ENCODE measurements at places on chromosomes 1 and 21.
A peak's percentile ranks its signal among the peaks of the same experiment; 100 is the strongest.

DNA sequence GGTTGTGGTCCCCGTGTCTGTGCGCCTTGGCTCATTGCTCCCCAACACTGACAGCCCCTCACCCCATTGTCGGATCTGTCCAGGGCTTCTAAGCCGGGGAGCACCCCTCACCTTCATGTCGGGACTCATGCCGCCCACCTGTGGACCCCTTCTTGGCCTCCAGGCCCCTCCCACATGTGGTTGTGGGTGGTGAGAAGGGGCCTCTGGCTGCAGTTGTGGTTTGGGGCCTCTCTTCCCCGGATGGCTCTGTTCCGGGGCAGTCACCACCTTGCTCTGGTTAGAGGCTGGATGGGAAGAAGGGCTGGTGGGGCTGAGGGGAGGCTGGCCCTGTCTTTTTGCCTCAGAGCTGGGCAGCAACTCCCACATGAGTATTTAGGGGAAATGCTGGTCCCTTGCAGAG, 158.6 kb upstream of the C1orf174 start:
- no peak for DNase-seq

- no peak for DNase-seq
Observed at GRCh38 chr1:8712413-8713231, 104.8 kb downstream of the RERE start.

DNA sequence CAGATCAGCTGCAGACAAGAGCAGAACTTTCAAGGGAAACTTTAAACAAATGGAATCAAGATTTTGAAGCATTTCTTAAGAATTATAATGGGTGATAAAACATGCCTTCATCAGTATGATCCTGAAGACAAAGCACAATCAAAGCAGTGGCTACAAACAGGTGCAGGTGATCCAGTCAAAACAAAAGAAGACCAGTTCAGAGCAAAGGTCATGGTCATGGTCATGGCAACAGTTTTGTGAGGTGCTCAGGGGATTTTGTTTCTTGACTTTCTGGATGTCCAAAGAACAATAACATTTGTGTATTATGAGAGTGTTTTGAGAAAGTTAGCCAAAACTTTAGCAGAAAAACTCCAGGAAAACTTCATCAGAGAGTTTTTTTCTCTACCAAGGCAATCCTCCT, 681.7 kb upstream of the PTBP2 start:
- DNase-seq: no peak

GRCh38 chr1:18890706-18891425, 11.5 kb downstream of the ALDH4A1 start:
- no peak for DNase-seq

DNA sequence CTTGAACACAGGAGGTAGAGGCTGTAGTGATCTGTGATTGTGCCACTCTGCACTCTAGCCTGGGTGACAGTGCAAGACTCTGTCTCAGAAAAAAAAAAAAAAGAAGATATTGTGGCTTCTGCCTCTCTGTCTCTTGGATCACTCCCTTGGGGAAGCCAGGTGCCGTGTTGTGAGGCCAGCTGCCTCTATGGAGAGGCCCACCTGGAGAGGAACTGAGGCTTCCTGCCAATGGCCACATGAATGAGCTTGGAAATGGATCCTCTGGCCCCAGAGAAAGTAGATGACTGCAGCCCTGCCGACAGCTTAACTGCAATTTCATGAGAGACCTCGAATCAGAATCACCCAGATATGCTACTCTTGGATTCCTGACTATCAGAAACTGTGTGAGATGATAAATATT, 19.7 kb upstream of the AK2 start:
- no peak for DNase-seq

GRCh38 chr1:94919241-94920030, 7.5 kb downstream of the CNN3 start:
- DNase-seq: no peak

DNA sequence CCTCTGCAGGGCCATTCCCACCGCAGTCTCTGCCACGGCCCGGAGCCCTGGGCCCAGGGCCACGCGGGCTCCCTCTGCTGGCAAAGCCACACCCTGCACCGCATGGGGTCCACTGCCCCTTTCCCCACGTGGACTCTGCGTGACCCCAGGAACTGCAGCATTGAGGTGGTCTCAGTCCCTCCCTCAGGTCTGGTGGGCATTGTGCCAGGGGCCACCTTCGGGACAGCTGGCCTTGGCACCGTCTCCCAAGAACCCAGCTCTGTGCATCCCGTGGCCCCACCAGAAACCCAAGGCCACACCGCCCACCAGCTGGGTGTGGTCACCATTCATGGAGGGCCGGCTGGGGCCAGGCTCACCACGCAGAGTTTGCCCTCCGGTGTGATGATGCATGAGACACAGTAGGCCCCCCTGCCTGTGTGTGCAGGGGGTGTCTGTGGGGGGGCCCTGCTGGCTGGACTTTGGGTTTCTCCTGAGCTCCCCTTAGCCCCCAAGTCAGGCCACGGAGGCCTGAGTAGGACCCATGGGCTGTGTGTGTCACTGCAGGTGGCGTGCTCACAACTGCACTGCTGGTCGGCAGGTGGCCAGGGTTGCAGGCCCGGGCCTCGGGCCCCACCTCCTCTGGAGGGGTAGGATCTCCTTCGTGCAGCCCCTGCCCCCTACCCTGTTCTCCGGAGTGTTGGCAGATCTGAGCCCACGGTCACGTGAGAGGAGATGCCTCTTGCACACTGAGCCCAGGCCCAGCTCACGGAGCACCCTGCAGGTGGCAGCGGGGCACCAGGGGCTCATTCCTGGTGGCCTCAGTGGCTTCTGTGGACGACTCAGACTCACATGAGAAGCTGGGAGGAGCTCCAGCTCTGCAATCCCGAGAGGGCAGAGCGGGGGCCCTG, 5.8 kb downstream of the VWA1 start:
- DNase-seq: peak; percentile 44

DNA sequence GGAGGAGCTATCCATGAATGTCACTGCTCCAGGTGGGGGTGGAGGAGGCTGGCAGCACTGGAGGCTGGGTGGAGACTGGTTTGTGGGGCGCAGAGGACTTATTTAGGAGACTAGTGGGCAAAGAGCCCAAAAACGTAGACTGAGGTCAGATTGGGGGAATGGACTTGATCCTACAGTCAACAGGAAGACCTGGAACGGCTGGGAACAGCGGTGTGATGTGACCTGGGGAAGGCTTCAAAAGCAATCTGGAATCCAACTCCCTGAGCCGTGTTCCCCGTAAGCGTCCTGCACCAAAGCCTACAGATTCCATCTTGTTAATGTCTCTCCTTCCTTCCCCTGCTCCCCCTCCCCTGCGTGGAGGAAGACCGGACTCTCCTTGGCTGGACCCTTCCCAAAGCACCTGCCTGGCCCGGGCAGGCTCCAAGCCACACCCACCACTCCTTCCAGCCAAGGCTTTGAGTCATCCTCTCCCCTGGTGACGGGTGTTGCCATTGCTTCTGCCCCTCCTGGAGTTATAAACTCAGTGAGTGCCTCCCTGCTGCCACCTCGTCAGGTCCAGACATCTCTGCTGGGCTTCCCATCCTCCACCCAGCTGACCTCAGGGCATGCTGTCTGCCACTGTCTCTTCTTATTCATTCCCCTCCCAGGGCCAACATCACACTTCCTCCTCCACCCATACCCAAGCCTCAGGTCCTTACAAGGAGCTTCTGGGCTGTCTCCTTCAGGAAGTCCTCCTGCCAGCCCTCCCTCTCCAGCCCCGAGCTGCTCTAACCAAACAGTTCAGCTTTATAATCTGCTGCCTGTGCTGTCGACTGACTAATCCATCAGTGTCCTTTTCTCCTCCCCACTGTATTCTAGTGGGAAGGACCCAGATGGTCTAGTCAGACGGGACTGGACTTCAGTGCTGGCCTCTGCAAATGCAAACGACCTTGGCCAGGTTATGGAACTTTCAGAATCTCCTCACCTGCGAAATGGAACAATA, 1.6 kb upstream of the CLSTN1 start:
- DNase-seq: peak; percentile 93

DNA sequence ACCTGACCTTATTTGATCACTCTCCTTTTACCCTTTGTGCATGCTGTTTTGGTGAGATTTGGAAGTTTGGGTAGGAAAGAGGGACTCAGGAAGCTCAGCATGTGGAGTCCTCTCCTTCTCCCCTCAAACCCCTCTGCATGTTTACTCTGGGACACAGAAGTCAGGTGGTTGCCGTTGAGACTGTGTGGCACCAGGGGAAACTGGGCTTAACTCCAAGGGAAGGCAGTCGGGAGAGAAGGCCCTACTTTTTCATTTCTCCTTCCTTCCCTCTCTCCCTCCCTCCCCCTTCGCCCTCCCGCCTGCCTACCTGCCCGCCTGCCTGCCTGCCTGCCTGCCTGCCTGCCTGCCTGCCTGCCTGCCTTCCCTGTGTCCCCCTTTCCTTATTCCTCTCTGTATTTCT, 34.8 kb upstream of the TTC22 start:
- DNase-seq: no peak

- no peak for DNase-seq
Observed at GRCh38 chr1:87104945-87105344, 190.5 kb downstream of the HS2ST1 start.

- no peak for DNase-seq
Observed at GRCh38 chr1:168676029-168676812, 52.8 kb downstream of the DPT start.

DNA sequence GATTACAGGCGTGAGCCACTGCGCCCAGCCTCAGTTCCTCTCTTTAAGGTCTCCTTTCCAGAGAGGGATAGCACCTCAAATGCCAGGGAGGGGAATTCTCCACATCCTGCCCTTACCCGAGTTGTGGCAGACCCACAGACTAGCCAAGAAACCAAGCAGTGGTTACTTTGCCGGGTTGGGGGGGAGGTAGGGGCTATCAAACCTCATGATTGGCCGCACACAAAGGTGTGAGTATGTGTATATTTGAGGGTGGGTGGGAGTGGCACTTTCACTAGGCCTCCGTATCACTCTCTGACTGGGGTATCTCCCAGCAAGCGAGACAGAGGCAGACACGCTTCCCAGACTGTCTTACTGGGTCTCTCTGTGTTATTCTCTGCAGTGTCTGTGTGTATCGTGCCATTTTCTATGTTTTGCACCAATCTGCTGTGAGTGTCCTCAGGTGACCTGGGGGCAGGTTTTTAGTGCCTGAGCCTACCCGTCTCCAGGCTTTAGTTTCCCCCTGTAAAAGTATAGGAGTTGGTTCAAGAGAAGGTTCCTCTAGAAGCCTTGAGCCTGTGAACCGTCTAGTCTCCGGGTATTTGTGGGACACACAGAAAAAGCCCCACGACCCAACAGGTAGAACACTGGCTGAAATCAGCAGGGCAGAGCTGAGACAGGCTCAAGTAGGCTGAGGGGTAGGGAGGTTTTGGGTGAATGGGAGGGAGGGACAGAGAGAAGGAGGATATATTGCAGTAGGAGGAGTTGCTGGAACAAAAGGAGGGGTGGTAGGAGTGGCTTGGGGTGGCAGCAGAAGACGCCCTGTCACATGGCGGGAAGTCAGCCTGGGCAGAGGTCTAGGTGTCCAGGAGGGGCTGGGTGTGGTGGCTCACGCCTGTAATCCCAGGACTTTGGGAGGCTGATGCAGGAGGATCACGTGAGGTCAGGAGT, 10.3 kb downstream of the LMNA start:
- no peak for DNase-seq

GRCh38 chr1:221691261-221691660, 50.6 kb downstream of the DUSP10 start:
- DNase-seq: no peak

GRCh38 chr1:192609110-192610079, 26.6 kb upstream of the RGS13 start:
- peak; percentile 60 for DNase-seq

DNA sequence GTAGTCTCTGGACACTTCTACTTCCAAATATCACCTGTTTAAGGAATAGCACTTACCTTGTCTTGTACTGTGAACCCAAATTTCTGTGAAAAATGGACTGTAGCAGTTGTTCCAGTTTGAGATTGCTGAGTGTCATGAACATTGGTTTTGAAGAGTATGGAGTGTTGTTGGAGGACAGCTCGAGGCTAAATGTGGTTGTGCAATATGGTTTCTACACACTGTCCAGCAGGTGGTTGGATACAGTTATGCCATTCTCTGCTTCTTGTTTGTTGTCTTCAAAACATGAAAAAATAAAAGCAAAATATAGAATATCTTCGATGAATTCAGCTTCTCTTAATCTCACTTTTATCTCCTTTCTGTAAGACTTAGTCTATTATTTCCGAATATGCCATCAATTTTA, 67.1 kb downstream of the DDR2 start:
- DNase-seq: no peak

- no peak for DNase-seq
Observed at GRCh38 chr1:58890609-58891008, 106.8 kb upstream of the JUN start.

GRCh38 chr1:156658945-156659574, 17.1 kb downstream of the BCAN start:
- no peak for DNase-seq

DNA sequence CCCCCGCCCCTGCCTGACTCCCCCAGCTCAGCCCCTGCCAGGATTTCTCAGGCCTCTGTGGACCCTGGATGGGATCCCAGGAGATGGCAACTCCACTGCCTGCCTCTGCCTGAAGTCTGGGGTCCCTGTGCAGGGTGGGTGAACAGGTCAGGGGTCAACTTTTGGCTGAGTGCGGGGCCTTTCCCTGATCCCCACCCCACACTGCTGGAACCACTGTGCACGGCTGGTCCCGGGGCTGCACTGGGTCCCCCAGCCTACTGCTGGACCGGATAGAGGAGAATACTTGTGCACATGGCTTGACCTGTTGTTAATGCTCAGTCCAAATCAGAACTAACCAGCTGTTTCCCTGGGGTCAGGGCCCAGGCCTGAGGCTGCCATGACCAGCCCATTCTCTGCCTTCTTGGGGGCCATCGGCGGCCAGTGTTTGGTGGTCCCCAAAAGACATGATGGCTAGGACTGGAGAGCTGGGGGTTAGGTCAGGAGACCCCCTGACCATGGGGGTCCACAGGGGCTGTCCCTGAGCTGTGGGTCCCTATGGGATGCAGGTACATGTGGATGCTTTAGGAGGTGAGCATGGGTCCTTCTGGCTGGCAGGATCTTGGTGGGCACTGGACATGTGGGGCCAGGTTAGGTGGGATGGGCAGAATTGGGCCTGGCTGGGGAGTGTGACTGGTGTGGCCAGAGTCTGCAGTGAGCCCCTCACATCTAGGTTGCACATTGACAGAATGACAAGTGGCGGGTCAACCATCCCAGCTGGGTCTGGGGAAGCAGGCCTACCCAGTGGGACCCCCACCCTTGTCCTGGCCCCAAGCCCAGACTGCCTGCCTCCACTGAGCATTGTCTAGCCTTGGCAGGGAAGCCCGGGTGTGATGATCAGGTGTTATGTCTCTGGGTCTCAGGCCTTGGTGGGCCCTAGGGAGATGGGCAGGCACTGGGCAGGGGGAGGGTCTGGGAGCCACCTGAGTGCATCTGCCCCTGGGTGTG, 19.0 kb upstream of the ZNF678 start:
- DNase-seq: peak; percentile 15

- no peak for DNase-seq
Observed at GRCh38 chr1:47592296-47593012, 154.6 kb downstream of the FOXD2 start.

DNA sequence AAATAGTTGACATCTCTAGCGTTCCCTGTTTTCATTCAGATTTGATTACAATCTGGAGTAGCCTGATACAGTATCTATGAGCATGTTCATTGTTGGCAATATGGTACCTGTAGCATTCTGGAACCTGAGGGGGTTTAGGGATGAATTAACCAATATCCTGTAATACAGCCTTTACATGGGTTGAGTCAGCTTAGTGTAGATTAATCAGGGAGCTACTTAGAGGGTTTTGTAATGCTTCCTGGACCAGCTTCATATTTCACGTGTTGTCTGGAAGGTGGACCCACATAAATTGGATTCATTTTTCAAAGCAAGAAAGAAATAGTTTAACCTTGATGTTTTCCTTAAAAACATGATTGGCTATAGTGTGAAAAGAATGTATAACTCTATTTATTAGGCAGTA, 3.6 kb downstream of the OTUD3 start:
- no peak for DNase-seq

GRCh38 chr1:174956976-174957375, 42.8 kb upstream of the CACYBP start:
- no peak for DNase-seq

GRCh38 chr1:58783090-58783992, 506 bp downstream of the JUN start:
- peak; percentile 89 for DNase-seq
